ENCODE measurements at places on chromosomes 7 and 10.
A peak's percentile ranks its signal among the peaks of the same experiment; 100 is the strongest.

DNA sequence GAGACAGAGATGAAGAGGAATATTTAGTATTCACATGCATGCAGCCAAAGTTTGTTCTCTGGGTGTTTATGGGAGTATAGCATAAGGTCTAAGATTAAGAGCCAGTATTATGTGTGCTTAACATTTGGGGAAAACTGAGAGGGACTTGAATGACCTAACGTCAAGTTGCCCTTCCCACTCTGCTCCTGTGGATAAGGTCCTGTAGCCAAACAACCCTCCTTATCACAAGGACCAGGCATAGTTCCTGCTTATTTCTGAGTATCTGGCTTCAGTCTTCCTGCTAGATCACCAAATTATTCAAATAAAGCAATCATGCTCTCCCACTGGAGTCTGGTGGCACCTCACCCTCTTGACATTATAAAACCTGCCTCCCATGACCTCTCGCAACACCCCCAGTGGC lies 137.9 kb upstream of the SEMA3E start:
- DNase-seq = no peak

DNA sequence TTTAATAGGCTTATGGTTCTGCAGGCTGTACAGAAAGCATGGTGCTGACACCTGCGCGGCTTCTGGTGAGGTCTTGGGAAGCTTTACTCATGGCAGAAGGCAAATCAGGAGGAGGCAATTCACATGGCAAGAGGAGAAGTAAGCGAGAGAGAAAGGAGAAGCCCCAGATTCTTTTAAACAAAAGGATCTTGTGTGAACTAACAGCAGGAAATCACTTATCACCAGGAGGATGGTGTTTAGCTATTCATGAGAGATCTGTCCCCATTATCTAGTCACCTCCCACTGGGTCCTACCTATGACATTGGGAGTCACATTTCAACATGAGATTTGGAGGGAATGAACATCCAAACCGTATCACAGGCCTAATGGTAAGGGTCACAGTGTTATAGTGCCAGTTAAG lies 678.0 kb upstream of the KCND2 start:
- no peak for DNase-seq

DNA sequence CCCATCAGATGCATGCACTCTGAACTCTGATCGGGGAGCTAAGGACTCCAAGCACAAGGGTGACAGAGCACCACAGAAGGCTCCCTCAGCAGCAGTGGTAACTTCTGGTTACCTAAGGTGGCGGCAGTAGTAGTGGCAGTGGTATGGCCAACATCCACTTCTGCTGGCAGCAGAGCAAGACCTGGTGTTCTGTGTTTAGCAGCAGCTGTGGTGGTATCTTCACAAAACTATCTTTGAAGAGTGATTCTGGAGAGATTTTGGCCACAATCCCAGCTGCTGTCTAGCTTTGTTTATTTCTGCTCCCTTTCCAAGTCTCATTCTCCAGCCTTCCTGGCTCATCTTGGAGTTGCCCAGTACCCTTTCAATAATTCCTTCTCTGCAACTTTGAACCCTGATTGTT lies 102.4 kb upstream of the LRGUK start:
- DNase-seq = no peak

DNA sequence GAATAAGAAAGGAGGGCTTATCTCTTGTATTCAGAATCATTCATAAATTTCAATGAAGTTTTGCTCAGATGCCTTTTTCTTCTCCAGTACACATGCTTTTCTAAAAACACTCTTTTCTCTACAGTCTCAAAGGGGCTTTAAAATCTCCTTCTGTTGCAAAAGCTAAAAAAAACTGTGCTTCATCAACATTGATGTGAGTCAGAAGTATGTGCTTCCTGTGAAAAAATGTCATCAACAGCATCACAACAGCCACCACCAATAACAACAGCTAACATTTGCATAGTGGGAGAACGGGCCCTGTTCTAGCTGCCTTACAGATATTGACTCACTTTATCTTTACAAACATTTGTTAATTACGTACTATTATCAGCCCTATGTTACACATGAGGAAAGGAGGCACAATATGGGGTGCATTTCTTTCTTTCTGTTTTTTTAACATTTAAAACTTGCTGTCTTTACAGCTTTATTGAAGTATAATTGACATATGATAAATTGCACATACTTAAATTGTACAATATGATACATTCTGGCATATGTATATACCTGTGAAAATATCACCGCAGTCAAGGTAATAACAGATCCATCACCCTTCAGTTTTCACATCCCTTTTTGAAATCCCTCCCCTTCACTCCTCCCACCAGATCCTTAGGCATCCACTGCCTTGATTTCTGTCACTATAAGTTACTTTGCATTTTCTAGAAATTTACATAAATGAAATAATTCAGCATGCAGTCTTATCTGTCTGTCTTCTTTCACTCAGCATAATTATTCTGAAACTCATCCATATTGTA lies 1605.4 kb upstream of the LRRTM3 start:
- DNase-seq = no peak

DNA sequence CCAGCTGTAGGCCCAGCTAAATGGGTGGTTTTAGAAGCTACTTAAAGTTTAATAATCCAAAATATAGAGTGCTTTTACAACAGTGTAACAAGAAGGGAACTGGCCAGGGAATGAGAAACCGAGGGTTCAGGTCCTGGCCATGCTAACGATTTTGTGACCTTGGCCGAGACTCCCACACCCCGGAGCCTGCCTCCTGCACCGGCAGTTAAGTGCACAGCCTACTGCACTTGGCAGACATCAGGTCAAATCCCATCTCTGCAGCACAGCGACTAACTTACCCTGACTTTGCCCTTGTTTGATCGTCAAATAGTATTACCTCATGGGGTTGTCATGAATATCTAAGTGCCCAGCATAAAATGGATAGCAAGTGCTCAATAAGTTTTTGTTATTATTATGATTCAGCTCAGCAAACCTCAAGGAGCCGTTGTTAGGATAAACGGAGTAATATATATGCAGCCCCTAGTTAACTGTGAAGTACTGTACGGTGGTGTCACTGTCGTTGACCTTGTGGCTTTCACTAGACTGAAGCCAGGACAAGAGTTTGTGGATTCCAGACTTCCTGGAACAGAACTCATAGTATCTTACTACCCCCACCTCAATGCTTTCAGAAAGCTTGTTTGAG lies 35.5 kb downstream of the LYZL1 start:
- no peak for DNase-seq

DNA sequence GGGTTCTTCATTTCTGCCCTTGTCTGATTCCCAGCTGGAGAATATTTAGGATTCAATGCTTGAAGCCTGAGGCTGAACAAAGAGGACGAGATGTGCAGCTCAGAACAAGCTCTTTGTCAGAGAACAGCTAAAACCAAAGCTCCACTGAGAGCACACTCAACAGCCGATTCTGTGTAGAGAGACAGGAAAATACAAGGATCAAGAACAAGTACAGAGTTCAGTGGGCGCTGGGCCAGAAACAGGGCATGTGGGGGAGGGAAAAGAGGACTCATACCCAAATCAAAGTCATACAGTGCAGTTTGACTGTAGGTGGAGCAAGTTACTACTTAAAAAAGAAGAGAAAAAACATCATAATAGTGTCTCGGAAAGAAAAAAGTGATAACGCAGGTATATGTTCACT lies at the start of gene AGMO:
Gene AGMO (minus strand): TSS at position 181 of the 400 bp plus-strand sequence.
- no peak for DNase-seq

DNA sequence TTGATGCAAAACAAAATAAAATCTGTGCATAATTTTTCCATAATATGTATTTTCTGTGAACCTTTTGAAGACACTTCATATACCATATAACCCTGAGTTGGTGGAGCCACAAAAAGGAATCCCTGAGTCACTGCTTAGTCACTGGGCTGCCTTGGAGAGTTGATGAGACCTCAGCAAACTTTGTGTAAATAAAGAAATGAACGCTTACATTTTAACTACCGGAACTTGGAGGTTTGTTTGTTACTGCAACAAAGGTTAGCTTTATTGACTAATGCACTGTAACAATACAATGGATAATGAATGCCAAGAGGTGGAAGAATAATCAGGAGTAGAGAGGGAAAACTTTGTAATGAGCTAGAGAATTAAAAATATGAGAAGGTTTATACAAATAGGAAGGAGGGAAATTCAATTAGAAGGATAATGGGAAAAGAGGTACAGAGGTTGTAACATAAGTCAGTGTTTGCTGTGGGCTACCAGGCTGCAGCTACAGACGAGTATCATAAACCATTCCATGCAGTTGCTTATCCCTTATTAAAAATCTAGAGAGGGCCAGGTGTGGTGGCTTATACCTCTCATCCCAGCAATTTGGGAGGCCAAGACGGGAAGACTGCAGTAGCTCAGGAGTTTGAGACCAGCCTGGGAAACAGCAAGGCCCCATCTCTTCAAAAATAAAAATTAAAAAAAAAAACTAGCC lies 1042.1 kb downstream of the TYW1 start:
- DNase-seq = no peak

- no peak for DNase-seq
Measured at GRCh38 chr10:79275431-79275851, 71.8 kb upstream of the PPIF start.

GRCh38 chr7:155183655-155184054 lies 113.5 kb downstream of the HTR5A start:
- DNase-seq = no peak

DNA sequence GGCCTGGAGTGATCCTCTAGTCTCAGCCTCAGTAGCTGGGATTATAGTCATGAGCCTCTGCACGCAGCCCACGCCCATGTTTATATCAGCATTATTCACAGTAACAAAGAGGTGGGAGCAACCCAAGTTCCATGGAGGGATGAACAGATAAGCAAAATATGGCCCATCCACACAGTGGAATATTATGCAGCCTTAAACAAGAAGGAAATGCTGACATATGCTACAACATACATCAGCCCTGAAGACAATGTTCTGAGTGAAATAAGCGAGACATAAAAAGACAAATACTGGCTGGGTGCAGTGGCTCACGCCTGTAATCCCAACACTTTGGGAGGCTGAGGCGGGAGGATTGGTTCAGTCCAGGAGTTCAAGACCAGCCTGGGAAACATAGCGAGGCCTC lies 21.5 kb upstream of the PFKFB3 start:
- no peak for DNase-seq

- no peak for DNase-seq
Measured at GRCh38 chr10:119362122-119362521, 154.8 kb downstream of the GRK5 start.

DNA sequence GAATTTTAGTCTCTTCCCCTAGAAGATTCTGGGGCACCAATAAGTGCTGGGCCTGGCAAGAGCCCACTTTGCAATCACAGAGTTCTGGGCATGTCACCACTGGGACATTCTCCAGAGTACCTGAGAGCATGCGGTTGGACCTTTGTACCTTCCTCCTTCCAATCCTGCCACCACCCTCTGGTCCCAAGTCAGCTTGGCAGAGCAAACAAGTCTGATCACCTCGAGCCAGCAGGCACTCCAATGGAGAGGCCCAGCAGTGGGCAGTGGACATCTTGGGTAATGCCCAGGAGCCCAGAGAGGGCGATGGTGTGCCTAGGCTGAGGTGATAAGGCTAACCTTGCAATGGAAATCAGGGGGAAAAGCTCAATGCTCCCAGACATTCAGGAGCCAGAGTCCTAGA lies 43.4 kb downstream of the SH3PXD2A start:
- DNase-seq = no peak

GRCh38 chr7:30983042-30983913 lies 19.5 kb downstream of the GHRHR start:
- DNase-seq = peak; percentile 54

DNA sequence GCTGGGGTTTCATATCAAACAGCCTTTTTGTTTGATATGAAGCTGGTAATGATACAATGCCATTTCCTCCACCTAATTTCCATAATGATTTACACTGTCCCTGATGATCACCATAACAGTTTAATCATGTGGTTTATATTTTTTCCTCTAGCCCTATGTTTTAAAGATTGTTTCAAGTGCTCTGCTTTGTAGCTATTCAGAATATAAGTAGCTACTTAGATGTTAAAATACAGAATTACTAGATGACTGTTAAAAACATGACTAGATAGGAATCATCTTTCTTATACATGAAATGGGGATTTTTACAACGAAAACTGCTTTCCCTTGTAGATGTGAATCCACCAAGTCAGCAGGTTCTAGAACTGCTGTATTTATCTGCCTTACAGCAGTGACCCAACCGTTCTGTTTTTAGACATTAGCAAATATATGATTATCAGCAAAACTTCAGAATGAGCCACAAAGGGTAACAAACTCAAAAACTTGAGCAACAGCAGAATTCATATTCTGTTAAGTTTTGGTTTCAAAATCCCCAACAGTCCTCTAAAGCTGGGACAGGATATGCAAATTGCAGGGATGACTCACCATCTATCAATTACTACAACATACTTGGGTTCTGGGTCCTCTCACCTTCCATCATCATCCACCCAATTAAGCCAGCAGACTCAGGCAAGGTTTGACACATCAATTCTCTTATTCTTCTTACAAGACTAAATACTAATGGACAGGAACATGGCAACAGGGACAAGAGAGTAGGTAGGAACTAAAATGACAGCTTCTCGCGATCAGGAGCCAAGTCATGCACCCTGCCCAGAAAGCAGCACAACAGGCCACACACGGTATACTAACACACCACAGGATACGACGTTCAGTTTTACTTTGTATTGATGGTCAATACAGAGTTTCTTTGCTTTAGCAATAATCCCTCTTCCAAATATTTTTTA lies 83.9 kb downstream of the PIP4K2A start:
- DNase-seq = peak; percentile 54

GRCh38 chr7:52472006-52472620 lies 563.3 kb upstream of the POM121L12 start:
- DNase-seq = no peak

GRCh38 chr10:22344249-22344648 lies 1.0 kb upstream of the SPAG6 start:
- DNase-seq = no peak

- DNase-seq = no peak
Measured at GRCh38 chr10:70247360-70247759, 14.1 kb upstream of the PPA1 start.

DNA sequence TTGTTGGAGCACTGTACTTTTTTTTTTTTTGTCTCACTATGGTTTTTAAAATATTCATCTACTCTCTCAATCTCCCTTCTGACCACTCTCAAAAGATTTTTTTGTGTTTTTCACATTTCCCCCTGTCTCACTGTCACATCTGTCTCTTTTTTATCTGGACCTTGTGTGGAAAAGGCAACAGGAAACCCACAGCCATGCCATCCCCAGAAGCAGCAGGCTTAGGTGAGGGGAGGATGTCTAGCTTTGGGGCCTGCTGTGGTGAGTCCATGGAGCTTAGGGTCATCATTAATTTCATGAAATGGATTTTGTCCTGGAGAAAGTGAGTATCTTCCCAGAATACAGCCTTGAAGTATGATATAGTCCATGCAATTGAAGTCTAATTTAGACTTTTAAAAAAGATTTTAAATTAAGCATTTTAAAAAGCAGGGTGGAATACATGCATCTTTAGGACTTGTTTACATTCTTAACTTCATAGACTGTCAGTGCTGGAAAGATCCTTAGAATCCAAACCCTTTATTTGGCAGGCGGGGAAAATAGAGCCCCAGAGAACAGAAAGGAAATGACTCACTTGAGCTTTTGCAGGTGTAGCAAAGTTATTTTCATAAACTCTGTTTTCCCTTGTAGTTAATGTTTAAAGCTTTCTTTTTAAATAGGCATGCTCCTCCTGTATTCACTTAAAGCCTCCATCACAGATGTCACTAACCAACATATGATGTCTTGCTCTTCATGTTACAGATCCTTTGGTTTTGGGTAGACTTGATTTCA lies 25.1 kb downstream of the MINDY4 start:
- DNase-seq = no peak

GRCh38 chr10:75736889-75737579 lies 305.6 kb downstream of the LRMDA start:
- no peak for DNase-seq
